ENCODE measurements at places on chromosomes 5 and 9.

DNA sequence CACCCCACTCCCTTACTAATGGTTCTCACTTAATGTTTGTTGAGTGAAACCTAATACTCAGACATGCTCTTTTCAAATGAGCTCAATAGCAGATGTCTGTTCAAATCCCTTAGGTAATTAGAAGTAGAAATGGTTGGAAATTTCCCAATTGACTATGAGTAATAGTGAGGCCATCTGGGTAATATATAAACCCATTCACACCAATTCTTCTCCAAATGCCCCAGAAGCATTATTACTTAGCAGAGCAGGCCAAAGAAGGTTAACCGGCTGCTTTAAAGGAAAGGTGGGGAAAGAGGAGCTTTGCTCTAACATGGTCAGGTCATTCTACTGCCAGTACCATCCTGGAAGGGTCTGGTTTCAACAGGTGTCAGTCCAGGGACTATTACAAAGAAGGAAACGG is 119.5 kb upstream of the MTAP start:
- DNase-seq, result no peak

DNA sequence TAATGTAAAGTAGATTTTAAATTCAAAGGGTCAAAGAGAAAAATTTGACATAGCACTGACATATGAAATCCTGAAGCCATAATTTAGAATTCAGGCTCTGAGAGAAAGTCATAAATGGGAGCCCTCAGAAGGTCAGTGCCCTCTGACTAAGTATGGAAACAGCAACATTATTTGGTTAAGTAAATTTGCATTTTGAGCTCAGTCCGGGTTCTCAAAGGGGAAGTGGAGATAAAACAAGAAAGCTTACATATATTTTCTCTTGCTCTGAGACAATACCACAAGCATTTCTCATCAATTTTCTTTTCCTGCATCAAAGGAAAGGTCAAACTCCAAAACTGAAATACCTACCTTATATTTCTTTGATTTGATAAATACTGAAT is 348.0 kb downstream of the SEMA5A start:
- DNase-seq, result no peak

DNA sequence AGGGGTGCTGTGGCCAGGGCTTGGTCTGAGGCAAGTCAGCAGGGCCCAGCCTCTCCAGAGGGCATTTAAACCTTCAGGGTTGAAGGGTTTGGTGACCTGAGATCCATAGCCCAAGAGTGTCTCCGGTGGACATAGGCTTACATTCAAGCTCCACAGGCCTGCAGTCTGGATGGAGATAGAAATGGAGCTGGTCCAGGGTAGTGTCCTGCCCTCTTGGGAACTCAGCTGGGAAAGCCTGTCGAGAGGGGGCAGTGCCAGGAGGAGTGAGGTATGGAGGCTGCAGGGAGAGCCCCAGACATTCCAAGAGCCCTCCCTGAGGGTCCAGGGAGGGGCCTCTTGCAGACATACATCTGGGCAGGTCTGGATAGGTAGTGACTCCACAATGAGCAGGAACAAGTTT is 177.0 kb upstream of the MVB12B start:
- DNase-seq, result no peak

- DNase-seq, result no peak
These were observed 22.9 kb downstream of the TENT4A start for GRCh38 chr5:6736106-6736505.

DNA sequence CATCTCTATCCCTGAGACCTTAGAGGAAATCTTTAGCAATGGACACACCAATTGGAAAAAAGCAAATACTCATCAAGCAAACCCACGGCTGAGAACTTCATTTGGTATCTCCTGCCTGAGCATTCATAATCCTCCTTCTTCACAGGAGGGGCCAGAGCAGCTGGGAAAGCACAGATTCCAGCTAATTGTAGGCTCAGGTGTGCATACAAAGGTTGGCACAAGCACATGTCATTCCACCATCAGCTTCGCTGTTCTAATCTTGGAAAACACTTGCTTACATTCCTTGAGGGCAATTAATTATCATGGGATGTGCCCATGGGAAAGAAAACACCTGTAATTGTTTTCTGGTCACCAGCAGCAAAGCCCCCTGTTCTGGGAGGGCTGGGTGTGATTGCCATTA is 376.6 kb downstream of the SPOCK1 start:
- DNase-seq, result no peak

DNA sequence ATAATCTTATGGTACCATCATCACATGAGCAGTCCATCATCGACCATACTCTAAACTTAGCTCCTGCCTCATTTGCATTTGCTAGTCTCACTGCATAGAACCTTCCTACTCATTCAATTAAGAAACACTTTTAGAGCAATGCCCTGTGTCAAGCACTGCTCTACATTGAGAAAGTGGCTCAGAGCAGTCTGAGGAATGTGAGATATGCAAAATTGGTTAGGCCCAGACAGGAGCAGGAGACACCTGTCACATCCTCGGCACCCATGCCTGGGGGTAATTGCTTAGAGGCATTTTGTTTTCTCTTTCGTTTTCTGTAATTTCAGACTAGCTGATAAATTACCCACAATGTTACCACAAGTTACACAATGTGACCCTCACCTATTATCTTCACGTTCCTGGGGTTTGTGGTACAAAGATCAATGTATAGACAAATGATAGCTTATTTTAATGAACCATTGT is 4.9 kb upstream of the RARS1 start:
- no peak for DNase-seq

GRCh38 chr9:126699401-126699881 is 85.7 kb downstream of the LMX1B start:
- no peak for DNase-seq

GRCh38 chr9:20280330-20280729 is 342.0 kb downstream of the MLLT3 start:
- no peak for DNase-seq

DNA sequence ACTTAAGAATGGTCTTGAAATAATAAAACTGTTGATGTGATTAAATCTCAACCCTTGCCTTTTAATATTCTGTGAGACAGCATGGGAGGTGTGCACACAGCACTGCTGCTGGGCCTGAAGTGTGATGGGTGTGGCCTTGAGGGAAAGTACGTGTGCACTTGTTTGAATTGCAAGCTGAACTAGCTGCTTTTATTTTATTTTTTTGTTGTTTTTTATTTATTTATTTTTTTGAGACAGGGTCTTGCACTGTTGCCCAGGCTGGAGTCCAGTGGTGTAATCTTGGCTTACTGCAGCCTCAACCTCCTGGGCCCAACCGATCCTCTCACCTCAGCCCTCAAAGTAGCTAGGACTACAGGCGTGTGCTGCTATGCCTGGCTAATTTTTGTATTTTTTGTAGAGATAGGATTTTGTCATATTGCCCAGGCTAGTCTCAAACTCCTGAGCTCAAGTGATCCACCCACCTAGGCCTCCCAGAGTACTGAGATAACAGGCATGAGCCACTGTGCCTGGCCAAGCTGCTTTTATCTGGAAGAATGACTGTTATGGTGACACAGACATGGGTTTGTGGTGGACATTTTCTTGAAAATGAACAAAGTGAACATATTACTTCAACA is 58.9 kb downstream of the GPR107 start:
- no peak for DNase-seq

DNA sequence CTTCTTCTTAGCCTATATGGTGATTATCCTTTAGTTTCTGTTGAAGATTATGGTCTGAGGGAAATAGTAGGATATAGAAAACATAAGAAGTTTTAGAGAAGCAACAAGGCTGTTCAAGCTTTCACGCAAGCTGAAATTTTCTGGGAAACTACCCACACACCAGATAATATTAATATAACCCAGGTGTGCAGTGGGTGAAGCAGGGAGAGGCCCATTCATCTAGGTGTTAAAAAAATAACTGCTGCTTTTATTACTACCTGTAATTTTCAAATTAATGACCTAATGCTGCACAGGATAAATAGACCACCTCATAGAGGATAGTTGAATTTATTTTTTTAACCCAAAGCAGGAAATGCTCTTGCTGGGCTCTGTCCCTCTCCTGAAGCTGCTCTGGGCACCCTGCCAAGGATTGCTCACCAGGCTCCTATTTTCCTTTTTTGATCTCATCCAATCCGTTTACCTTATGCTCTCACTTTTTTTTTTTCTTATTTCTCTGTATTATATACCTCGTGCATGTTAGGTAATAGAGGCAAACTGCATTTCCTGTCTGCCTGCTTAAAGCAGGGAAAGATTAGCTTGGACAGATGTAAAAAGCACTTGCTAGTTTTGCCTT is 124.3 kb upstream of the SLC12A2 start:
- peak; percentile 50 for DNase-seq

GRCh38 chr9:135506327-135507103 is 6.0 kb downstream of the MRPS2 start:
- no peak for DNase-seq

- no peak for DNase-seq
These were observed 521.3 kb downstream of the KCTD16 start for GRCh38 chr5:144691936-144692335.

- DNase-seq, result no peak
These were observed 819 bp downstream of the ADRA1B start for GRCh38 chr5:159916841-159917761.

- no peak for DNase-seq
These were observed 449.8 kb downstream of the ARHGEF28 start for GRCh38 chr5:74075501-74076484.

DNA sequence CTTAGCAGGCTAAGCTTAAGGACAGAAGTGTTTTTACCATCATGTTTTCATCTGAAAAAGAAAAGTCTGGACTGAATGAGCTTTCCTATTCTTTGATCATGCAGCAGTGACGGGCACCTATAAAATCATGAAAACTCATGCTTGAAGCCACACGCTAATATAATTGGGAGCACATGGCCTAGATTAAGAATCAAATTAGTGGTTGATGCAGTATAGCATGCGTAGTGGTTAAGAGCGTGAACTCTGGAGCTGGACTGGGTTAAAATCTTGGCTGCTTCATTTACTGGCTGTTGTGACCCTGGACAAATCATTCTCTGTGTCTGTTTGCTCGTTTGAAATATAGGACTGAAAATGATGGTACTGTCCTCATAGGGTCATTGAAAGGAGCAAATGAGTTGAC is 49.9 kb upstream of the IL13 start:
- DNase-seq, result no peak

DNA sequence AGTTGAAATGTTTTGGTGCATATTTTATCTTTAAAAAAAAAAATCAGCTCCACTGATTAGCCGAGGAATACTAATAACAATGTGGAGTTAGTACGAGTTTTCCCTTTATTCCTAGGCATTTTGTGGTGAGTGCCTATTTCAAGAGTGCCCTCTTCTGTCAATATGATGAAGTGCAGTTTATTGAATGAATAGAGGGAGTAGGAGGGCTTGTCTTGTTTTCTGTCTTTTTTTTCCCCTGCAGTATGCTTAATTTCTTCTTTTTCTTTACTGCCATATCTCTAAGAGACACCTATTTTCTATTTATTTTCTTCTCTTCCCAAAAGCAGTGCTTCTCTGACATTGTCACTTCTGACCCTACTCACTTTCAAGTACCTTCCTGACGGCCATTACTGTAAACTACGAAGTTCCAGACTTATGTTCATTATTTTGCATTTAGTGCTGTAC is 169.6 kb upstream of the PITX1 start:
- DNase-seq, result no peak

DNA sequence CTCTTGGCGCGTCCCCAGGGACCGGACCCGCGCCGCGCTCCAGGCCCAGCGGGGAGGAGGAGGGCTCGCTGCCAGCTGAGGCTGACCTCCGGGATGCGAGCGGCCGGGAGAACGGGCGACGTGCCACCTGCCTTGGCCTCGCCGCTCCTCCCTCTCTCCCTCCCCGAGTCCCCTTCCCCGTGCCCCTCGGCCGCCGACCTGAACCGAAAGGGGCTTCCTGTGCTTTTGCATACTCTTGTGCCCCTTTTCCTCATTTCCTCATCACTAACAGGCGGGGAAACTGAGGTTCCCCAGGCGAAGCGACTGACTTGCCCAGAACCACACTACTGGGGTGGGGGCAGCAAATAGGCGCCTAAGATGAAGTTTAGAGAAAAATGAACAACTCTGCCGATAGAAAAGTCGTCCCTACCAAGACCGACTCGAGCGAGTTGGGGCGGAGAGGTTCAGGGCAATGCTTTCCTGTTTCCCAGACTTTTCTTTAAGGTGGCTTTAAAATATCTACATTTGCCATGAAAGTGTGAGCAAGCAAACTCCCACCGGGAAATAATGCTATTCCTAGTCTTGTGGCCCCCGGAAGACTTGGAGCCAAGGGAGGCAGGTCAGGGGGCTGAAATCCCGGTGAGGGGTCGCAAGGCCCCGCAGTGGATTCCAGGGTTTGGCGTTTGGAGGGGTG is 580 bp upstream of the DUSP1 start:
- no peak for DNase-seq

GRCh38 chr9:17090041-17090440 is 44.8 kb upstream of the CNTLN start:
- DNase-seq, result no peak

DNA sequence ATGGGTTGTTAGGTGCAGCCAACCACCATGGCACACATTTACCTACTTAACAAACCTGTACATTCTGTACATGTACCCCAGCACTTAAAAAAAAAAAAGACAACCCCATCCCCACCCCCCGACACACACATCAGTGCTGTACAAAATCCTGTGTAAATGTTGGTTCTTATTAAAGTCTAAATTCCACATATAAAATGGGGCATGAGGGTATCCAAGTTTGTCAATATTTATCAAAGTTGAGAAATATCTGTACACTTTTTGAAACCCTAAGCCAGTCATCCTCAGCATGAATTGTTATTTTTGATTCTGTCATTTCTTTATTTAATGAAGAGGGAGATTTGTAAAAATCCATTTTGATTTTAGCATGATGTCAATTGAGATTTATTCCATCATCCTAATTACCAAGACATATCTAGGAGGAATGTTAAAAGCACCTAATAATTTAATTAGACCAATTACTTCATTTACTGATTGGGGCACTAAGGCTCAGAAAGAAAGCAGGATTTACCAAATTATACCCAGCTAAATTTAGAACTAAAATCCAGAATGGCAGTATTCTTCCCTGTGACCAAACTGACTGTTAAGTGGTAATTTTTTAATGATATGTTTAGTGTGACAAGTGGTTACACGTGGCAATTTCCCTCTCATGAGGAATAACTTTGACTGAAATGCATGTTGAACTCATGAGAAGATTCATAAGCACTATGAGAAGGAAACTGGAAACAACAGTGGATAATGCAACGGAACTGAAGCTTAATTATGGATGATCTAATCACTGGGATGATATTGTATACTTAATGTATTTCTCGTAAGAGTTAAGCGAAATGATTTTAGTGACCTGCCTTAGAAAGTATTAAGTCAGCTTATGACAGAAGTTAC is 195.9 kb downstream of the SGCD start:
- DNase-seq, result no peak

GRCh38 chr5:107736638-107737037 is 65.9 kb upstream of the EFNA5 start:
- DNase-seq, result no peak

GRCh38 chr9:35711501-35712428 is 20.2 kb downstream of the TLN1 start:
- no peak for DNase-seq

DNA sequence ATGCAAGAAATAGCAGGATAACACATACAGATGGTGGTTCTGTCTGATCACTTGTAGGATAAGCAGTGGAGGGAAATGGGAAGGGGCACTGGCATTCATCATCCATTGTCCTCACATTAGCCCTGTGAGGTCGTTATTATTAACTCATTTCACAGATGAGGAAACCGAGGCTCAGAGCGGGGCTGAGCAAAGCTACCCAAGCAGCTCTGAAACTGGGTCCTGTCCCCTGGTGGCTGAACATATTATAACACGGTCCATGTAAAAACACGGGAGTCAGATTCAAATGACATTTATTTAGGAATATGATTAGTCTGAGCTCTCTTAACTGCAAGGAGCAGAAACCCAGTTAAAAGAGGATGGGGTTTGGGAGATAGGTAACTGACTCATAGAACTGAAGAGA is 43.1 kb downstream of the HRH2 start:
- DNase-seq, result no peak

Data from cerebellar nuclear complex (tissue), 1 donor.